CD4-positive, alpha-beta T cell (primary cell): ENCODE measurements at places on chromosomes 6 and 20.

GRCh38 chr6:91213229-91213901 lies 626.5 kb upstream of the MAP3K7 start:
- DNase-seq: no peak

DNA sequence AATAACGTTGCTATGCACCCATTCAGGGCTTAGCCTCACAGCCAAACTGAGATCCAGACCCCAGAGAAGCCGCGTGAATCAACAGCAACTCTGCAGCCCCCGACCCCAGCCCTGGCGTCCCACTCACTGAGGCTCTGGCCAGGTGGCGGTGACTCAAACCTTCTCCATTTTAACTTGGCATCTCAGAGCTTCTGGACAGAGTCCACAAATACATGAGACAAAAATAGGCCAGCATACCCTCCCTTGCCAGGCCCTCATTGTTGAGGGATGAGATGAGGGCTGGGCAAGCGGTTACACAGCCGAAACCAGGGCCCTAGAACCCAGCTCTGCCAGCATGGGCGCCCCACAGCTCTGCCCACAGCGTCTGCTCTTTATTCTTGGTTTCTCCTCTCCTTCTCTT lies 118.4 kb downstream of the MYLK4 start:
- no peak for DNase-seq

DNA sequence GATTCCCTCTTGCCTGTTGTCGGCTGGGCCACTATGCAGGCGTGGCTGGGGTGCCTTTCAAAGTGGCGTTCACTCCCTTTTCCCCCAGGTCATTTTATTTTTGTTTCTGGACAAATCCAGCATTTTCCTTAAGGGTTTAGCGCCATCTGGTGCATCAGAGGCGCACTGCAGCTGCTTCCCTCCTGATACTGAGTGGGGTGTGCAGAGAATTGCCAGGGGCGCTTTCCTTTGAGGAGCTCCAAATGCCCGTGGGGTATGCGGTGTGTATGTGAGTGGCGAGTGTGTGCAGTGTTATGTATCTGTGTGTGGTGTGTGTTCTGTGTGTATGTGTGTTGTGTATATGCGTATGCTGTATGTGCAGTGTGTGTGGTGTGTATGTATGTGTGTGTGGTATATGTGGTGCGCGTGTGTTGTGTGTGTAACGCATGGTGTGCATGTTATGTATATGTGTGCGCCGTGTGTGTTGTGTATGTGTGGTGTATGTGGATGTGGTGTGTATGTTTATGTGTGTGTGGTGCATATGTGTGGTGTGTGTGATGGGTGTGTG lies 100.1 kb upstream of the AGPAT4 start:
- DNase-seq: peak; percentile 38

GRCh38 chr6:13553646-13554045 lies 20.8 kb upstream of the SIRT5 start:
- DNase-seq: no peak

GRCh38 chr6:129672341-129672682 lies 37.7 kb downstream of the ARHGAP18 start:
- no peak for DNase-seq

- DNase-seq: no peak
Measured at GRCh38 chr6:4727217-4727616, 49.0 kb upstream of the CDYL start.

- no peak for DNase-seq
Measured at GRCh38 chr20:33010133-33010504, 2.6 kb downstream of the BPIFB2 start.

GRCh38 chr6:53530346-53530745 lies 14.6 kb downstream of the GCLC start:
- no peak for DNase-seq

- DNase-seq: no peak
Measured at GRCh38 chr20:43565758-43566104, 6.9 kb downstream of the SGK2 start.

GRCh38 chr20:17612287-17612991 lies 42.6 kb downstream of the DSTN start:
- DNase-seq: peak; percentile 25

- no peak for DNase-seq
Measured at GRCh38 chr6:116247285-116247684, 6.6 kb downstream of the TSPYL4 start.

- no peak for DNase-seq
Measured at GRCh38 chr6:128363020-128363813, 157.2 kb downstream of the PTPRK start.

DNA sequence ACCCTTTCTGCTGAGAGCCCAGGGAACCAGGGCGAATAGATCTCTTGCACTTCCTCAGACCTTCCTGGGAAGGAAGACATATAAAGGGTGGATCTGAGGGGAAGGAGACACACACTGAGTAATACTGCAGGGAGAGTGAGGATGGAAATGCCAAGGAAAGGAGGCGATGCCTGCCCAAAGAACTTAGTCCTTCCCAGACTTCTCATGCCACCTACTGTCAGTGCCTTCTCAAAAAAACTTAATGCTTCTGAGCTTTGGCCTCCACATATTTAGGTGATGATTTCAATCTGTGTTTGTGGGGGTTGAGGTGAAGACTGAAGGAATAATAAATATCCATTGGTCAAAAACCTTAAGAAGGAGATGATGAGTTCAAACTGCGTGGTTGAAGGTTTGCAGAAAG lies 9.7 kb downstream of the BTN3A1 start:
- DNase-seq: no peak

DNA sequence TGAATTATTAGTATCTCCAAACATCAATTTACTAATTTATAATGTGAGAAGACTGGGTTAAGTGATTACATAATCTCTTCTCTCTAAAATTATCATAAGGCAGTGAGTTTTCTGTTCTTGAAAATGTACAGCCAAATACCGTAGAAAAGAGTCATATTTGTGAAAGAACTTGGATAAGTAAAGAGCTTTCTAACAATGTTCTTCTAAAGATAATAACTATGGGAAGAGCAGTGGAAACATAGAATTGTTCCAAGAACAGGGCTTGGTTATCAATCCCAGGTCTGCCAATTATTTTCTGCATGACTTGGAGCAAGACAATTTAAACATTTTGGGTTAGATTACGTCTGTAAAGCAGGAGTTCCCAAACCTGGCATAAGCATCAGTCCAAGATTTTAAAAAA lies 198.1 kb upstream of the SGK1 start:
- no peak for DNase-seq

DNA sequence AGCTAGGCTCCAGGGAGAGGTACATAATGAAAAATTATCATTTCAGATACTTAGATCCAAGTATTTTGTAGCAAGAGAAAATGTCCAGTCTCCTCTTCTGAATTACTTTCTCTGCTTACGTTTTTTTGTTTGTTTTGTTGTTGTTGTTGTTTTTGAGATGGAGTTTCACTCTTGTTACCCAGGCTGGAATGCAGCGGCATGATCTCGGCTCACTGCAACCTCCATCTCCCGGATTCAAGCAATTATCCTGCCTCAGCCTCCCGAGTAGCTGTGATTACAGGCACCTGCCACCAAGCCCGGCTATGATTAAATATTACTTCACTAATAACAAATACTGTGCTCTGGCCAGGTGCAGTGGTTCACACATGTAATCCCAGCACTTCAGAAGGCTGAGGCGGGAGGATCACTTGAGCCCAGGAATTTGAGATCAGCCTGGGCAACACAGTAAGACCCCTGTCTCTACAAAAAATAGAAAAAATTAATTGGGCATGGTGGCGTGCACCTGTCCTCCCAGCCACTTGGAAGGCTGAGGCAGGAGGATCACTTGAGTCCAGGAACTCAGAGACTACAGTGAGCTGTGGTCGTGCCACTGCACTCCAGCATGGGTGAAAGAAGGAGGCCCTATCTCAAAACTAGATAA lies 155.0 kb upstream of the JARID2 start:
- no peak for DNase-seq

- DNase-seq: no peak
Measured at GRCh38 chr20:63315731-63316491, 22.9 kb downstream of the COL20A1 start.

DNA sequence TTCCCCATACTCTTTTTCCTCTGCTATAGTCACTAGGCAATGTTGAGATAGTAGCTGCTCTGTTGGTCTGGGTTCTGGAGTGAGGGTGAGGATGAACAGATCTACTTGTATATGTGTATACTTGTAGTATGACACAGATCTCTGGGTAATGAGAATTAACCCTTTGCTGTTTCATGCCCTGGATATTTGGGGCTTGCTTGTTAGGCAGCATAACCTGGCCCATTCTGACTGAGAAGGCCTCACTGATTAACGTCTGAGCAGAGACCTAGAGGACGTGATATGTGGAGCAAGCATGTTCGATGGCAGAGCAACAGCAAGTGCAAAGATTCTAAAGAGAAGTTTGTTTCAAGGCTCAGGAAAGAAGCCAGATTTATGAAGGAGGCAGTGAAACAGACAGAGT lies 94.4 kb downstream of the TRMT6 start:
- DNase-seq: no peak

DNA sequence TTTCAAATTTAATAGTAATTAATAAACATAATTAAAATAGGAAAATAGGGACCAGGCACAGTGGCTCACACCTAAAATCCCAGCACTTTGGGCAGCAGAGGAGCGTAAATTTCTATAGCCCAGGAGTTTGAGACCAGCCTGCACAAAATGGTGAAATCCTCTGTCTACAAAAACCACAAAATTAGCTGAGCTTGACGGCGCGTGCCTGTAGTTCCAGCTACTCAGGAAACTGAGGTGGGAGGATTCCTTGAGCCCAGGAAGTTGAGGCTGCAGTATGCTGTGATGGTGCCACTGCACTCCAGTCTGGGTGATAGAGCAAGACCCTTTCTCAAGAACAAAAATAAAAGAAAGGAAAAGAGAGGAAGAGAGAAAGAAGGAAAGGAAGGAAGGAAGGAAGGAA lies 1387.0 kb upstream of the ADGRB3 start:
- DNase-seq: no peak

GRCh38 chr20:49969946-49970345 lies 12.8 kb upstream of the SNAI1 start:
- no peak for DNase-seq

DNA sequence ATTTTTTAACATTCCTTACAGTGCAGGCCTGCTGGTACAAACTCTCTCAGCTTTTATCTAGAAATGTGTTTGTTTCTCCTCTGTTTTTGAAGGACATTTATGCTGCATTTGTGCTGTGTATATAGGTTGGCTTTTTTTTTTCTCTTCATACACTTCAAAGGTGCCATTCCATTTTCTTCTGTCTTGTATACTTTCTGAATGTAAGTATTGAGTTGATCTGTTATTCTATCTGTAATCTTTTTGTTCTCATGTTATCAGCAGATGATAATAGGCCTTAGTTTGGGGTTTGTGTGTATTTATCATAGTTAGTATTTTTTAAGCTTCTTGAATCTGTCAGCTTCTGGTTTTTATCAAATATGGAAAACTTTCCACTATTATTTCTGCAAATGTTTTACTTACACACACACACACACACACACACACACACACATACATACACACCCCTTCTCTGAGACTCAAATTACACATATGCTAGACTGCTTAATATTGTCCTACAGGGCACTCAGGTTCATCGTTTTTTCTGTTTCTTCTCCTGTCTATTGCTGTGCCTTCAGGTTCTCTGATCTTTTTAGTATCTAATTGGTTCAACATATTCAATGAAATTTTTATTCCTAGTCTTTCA lies 74.6 kb downstream of the RPP40 start:
- DNase-seq: no peak

DNA sequence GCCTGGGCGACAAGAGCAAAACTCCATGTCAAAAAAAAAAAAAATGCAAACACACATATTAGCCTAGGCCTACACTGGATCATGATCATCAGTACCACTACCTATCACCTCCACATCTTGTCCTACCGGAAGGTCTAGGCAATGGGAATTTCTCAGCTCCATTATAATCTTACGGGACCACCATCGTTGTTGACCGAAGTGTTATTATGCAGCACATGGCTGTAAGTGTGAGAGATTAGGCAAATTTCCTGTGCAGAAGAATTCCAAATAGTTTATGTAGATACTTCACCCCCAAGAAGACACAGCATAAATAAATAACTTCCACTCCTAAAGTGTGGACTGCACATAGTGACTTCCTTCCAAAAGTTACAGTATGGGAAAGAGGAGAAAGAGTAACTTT lies 16.8 kb upstream of the KIAA1755 start:
- no peak for DNase-seq

DNA sequence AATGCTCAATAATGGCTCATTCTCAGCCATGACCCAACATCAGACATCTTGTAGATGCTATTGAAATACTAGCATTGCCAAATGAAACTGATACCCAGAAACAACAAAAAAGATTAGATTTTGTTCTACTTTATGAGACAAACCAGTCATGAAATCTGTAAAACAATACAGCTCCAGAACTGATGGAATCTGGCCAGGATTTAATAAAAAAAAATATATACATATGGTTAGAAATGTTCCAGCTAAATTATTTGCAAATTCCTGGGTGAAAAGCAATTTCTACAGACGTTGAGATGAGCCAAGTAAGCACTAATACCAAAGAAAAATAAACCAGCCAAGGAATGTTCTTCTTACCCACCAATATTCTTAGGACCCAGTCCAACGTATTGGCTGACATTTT lies 201.3 kb downstream of the EPHA7 start:
- no peak for DNase-seq

DNA sequence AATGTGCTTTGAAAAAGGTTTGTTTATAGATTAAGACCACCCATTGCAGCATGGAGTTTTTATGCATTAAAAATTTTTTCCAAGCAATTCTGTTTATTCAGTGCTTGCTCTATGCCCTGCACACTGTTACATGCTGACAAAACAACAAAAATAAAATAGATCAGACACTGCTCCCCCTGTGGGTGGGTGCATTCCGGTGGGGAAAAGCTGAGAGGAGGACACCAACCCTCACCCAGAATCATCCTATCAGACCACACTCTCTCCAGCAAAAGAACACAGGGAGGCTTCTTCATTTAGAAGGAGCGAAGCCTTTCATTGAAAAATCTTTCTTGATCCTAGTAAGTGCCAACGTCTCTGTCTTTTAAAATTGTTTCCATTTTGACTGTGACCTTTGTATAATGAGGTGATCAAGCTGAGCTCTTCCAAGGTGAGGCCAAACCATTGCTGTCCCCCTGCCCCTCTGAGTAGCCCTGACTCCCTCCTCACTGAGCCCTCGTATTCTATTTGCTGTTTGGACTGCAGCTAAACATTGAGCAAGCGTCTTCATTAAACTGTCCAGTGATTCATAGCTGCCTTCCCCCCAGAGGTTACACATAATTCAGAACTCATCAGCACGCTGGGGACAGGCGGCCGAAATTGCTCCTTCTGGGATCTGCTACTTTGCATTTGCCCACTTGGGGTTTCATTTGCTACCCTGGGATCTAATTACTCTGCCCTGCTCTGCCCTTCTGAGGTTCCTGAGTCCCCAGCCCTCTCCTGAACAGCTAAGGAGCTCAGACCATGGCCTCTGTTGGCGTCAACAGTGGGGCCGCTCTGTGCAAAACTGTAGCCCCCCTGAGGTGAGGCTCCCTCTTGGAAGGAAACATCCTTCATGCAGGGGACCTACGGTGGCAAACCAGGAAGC lies 102.4 kb downstream of the F13A1 start:
- no peak for DNase-seq

DNA sequence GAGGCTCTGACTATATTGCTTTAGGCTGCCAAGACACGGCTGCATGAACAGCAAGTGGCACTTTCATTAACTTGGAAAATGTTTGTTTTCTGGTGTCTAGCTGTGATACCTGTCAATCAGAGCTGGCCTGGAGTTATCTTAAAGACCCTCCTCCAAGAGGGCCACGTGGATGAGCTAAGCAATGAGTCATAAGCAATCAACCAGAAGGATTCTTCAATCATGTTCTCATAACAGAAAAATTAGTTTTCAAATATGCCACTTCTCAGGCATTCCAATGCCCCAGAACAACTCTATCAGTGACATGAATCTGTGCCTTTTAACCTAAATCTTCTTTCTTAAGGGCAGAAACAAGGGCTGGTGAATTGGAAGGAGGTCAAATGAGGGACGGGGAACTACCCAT lies 283.0 kb downstream of the HTR1B start:
- no peak for DNase-seq
